CD4-positive, alpha-beta memory T cell (primary cell): ENCODE measurements at places on chromosomes 2 and 18. TPM values are rescaled to one million over a fixed set of nuclear protein-coding genes. Genes with fewer than 3 reads are reported as not detected.

ELOA2 gene
- not detected for total RNA-seq

C1QL2 gene
- not detected for total RNA-seq

DNA sequence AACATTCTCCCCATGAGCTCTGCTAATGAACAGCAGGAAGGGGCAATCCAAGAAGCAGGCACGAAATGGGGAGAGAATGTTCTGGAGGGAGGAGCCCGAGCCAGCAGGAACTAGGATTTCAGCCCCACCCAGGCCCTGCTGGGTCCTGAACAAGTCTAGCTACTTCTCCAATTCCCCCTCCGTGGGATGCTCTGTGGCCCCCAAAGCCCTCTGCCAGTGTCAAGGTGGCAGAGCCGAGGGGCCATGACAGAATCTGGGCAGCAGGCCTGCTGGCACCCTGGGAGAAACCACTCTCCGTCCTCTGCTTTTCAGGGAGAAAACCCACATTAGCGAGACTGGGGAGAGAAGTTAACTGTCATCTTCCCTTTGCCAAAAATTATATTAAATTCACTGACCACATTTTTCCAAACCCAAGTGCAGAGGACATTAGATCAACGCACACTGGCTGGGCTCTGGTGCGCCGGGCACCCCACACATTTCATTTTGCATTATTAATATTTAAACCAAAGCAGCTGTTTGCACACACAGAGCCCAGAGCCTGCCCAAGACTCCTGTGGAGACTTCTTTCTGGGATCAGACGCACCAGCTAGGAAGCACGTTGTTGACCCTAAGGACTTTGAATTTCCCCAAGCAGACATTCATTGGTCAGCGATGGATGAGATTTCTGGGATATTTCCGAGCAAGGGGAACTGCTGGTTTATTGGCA is 80.2 kb upstream of the PKDCC start:
- no peak for DNase-seq

- no peak for DNase-seq
These were observed 126.5 kb upstream of the MEX3C start for GRCh38 chr18:51323961-51324360.

DNA sequence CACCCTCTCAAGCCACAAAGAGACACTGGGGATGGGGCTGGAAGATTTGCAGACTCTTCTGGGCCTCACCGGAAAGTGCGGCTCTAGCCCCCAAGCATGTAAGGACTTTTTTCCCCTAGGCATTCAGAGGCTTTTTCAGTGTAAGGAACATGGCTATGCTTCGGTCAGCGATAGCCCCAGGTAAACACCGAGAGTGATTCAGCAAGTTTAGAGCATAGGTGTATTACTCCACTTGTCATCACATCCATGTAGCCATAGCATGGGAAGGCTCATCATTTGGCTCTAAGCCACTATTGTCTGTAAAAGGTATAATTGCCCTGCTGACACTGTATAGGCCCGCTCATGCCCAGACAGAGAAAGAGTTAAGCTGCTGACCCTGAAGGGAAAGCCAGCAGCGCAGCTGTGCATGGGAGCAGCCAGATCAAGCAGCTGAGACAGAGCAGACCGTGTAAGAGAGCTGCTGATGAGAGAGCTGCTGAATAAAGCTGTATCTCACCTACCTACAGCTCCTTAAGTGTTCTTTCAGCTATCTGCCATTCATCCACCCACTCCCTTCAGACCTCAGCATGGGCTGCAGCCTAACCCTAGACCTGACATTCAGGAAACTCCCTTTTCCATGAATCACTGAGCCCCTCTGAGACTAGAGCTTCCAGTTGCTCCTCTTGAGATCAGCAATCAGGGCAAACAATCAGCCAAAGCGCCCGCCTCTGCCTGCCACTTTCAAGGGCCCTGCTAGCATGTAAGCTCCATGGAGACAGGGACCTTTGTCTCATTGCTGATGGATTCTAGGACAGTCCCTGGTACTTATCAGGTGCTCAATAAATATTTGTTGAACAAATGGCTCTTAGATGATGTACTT is 25.5 kb downstream of the LGALSL start:
- DNase-seq: no peak

GRCh38 chr2:2993172-2993692 is 384.4 kb downstream of the EIPR1 start:
- DNase-seq: no peak
